ENCODE measurements at places on chromosomes 4 and X.
A peak's percentile ranks its signal among the peaks of the same experiment; 100 is the strongest.

- DNase-seq = no peak
These were observed 27.8 kb downstream of the ADD1 start for GRCh38 chr4:2871466-2871865.

DNA sequence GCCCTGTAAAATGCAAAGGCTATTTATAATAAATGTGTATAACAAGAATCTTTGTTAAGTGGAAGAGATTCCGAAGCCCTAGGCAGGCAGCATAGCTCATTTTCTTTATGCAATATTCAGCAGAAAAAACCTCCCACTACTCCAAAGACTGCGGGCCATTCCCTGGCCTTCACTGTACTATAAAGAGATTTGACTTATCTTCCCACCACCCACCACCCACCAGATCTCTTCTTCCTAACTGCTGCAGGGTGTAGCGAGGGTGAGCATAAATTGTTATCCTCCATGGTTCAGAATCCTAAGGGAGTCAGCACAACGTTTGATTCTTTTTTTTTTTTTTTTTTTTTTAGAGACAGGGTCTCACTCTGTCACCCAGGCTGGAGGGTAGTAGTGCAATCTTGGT, 114.8 kb downstream of the NSUN7 start:
- no peak for DNase-seq

- DNase-seq = peak; percentile 42
These were observed 11.8 kb upstream of the ZNF630 start for GRCh38 chrX:48083212-48083611.

GRCh38 chrX:38336538-38337240, 9.4 kb upstream of the RPGR start:
- DNase-seq = no peak

DNA sequence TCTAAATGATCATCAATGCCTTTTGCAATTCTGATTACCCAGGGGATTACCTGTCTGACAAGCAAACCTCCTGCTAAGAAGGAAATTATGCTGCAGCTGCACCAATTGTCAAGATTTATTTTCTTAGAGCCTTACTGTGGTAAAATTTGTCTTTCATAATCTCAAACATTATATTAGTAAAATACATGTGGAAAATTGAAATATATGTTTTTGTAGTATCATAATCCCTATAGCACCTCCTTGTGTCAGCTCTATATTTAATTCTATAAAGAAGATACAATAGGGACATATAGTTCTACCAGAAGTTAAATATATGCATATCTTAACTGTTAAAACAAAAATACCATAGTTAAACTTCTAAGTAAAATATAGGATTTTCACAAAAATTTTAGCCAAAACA, 655.6 kb upstream of the PCDH10 start:
- no peak for DNase-seq

DNA sequence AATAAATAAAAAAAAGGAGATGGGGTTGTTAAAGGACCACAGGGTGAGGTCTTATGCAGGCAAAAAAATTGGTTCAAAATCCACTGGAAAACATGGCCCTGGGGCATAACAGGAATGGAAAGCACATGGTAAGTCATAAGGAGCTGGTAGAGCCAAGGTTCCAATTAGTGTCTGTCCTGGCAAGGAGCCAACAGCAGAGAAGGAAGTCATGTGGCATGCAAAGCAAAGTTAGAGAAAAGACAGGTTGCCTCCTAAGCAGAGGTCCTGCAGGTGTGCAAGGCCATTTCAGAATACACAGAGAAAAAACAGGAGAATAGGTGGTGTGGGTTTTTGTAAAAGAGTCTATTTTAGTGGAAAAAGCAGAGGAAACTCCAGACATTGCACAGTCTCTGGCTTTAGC, 1881.7 kb downstream of the ARAP2 start:
- no peak for DNase-seq

- no peak for DNase-seq
These were observed 512.7 kb upstream of the FAT1 start for GRCh38 chr4:187236209-187236890.

DNA sequence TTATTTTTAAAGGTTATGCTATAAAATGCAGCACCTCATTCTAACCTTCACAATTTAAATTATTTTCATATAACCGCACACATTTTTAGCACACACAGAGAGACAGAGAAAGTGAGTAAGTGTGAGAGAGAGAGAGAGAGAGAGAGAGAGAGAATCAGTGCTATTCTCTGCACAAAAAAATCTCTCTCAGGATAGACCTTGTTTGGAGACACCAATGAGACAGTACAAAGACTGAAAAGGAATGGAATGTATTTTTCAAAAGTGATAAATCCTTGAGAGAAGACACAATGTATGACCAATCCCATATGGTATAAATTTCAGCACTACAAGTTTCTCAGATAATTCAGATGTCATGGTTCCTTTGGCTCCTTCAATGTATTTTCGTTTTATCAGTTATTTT, 132.1 kb upstream of the PCDH18 start:
- DNase-seq = no peak

- no peak for DNase-seq
These were observed 14.6 kb downstream of the BBS12 start for GRCh38 chr4:122747068-122747467.

GRCh38 chr4:114193624-114194399, 214.4 kb upstream of the ARSJ start:
- DNase-seq = no peak

DNA sequence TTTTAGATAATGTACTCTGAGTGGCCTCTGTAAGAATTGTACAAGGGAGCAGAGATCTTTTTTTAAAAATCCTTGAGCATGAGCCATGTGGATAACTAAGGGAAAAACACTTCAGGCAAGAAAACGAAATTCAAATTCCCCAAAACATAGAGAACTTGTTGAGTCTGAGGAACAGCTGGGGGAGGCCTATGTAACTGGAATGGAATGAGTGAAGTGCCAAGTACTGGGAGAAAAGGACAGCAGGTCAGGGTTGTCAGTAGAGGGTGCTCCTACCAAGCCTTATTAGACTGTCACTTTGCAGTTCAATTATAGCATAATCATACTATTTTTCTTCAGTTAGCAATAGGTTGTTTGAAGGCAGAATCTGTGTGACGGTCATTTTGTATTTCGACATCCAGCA, 135.1 kb downstream of the ARHGAP6 start:
- no peak for DNase-seq

- DNase-seq = no peak
These were observed 1440.2 kb downstream of the ADGRL3 start for GRCh38 chr4:62640296-62640695.

- DNase-seq = no peak
These were observed 276.1 kb downstream of the NR3C2 start for GRCh38 chr4:148166132-148166591.

Data from nephron progenitor cell (in vitro differentiated cells).